ENCODE measurements at places on chromosomes 6 and 20.

DNA sequence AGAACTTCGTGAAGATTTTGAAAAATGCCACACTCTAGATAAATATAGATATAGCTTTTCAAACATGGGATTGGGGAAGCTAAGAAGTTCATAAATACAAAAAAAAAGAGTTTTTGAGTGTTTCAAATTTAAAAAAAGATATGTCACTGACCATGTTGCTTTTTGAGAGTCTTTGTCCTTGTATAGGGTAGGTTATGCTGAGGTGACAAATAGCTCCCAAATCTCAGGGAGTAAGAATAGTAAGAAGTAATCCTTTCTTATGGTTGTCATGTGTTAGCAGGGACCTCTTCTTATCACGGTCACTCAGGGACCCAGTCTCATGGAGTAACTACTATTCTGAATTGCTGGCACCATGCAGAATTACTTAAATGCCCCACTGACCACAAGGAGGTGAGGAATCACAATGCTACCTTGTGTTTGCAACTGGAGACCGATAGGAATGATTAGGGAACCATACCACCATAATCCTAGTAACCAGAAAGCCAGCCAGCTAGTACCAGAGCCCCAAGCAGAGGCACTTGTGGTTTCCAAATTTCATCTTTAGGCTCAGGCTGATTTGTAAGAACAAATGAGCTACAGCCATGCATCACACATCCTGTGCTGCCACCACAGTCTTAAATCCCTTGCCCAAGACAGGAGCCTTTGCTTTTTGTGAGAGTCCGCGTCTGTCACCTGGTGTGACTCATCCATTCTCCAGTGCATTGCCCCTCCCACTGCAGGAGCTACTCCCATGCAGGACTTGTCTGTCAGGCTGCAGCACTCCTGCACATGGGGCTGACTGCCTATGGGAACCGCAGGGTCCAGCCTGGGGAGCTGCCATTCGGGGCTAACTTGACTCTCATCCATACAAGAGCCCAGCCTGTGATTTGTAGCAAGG is 42.4 kb upstream of the ADGRF4 start:
- peak; percentile 48 for DNase-seq

DNA sequence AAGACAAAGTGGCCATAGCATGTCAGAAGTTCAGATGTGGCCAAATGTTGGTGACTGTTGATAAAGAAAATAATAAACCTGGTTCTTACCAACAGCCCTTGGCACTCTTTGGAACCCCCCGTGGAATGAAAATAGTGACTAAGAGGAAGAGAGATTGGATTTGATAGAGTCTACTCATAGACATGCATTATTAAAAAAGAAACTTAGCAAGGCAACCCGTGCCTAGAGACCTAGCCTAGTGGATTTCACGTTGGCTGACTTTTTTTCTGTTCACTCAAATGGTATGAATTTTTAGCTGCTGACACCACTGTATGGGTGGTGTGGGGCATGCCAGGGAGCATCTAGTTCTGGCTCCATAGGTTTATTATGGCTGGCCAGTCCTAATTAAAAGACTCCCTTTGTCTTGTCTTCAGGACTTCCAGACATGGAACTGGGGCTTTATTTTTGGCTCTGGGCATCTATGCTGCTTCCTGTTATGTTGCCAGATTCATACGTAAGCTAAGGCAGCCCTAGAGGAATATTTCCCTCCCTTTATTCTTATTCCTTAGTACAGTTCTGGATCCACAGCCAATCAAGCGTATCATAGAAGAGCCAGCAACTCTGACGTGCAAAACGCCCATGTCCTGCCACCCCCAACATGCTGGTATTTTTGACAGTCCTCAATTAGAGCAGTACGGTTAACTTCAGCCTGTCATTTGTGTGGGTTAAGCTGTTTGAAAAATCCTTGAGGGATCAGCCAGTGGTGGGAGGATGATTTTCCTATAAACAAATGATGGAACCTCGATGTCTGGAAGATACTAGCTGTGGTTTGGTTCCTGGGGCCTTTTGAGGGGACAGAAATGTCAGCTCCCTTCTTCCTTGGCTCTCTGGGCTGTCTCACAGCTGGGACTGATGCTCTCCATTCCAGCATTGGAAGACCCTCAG is 127.5 kb downstream of the ISM1 start:
- peak; percentile 24 for DNase-seq

DNA sequence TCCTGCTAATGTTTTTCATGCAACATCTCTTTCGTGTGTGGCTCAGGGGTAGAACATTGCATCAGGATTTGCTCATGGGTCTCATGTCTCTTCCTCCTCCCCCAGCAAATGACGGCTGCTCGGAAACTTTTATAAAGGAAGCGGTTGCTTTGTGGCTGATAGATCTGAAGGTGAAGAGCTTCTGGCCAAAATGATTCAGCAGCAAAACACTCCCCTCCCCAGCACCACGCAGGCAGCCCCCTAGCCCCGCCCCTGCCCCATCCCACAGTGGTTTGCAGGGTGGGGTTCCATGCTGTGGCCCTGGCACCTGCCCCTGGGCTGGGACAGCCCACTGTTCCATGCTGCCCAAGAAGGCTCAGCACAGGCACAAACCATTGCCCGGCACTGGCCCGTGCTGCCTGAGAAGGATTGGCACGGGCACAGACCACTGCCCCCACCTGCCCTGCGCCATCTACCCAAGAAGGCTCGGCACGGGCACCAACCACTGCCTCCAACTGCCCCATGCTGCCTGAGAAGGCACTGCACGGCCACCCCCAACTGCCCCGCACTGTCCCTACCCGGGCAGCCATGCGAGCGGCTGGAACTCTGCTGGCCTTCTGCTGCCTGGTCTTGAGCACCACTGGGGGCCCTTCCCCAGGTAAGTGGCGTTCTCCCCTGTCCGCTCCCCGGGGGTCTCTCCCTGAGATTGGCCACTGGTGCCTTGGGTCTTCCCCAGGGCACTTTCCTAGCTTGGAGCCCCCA is at the start of gene CST7:
Gene CST7 (plus strand): TSS at position 331 of the 741 bp plus-strand sequence. CDS start 237 bp downstream, at position 568.
- DNase-seq: no peak

GRCh38 chr20:62694868-62695267 is 13.8 kb upstream of the NTSR1 start:
- DNase-seq: no peak

- DNase-seq: peak; percentile 49
Observed at GRCh38 chr6:144758602-144759001, 473.5 kb downstream of the UTRN start.

- no peak for DNase-seq
Observed at GRCh38 chr6:165636402-165637048, 26.5 kb downstream of the PDE10A start.

GRCh38 chr20:26163890-26164289 is 467.2 kb upstream of the ZNF337 start:
- DNase-seq: peak; percentile 96

DNA sequence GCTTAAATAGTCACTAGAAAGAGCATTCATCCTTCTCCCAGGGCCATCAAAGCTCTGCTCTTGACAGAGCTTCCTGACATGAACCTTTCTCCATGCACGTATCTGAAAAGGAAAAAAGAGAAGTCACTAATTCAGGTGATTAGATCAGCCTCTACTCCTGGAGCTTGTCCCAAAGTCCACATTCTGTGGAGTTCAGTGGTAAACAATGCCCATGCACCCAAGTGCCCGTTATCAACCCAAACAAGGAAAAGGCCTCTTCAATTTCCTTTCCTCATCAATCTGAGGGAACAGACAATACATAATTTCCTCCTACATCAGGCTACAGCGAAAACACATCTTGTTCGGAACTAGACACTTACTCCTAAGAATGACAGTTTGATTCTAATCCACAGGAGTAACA is 129.2 kb upstream of the PCSK2 start:
- no peak for DNase-seq

DNA sequence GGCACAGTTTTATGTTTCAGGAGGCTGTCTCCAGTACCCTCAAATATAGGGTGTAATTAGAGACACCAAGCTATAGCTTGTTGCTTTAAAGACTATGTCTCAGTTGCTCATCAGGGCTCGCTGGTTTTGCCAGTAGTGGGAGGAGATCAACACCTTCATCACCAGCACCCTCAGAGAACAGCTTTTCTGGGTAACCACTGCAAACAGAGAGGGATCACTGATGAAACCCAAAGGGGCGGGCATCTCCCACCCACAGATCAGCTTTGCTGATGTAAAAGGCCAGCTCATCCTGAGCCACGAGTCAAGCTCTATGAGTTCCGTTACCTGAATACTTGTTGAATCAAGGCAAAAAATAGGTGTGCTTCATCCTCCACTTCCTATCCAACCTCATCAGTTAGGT is 187.7 kb downstream of the AIG1 start:
- DNase-seq: no peak

- DNase-seq: no peak
Observed at GRCh38 chr6:153618371-153619322, 420.4 kb upstream of the OPRM1 start.

DNA sequence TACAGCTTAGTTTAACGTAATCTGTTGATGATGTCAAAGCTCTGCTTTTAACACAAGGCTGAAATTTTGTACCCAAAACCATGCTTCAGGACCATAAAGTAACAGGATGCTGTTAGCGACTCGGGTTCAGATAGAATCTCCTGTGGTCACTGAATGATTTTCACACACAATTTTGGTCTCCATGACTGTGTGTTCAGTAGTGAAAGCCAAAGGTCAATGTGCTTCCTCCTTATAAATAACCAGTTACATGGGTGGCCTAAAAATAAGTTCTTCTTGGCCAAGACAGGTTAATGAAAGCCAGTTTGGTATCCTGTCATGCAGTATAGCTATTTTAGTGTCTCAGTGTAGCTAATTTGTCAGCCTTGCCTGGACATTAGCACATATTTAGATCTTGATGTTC is 19.1 kb upstream of the LOC128125822 start:
- DNase-seq: no peak
